ENCODE measurements at places on chromosomes 5 and 9.

GRCh38 chr9:99431103-99431502 lies 209.0 kb downstream of the SEC61B start:
- DNase-seq: no peak

- no peak for DNase-seq
These were observed 5.6 kb upstream of the HNRNPAB start for GRCh38 chr5:178198706-178199105.

- DNase-seq: peak; percentile 92
These were observed 1.3 kb upstream of the DUSP1 start for GRCh38 chr5:172772112-172772906.

- DNase-seq: no peak
These were observed 33.9 kb upstream of the NXNL2 start for GRCh38 chr9:88501086-88501485.

DNA sequence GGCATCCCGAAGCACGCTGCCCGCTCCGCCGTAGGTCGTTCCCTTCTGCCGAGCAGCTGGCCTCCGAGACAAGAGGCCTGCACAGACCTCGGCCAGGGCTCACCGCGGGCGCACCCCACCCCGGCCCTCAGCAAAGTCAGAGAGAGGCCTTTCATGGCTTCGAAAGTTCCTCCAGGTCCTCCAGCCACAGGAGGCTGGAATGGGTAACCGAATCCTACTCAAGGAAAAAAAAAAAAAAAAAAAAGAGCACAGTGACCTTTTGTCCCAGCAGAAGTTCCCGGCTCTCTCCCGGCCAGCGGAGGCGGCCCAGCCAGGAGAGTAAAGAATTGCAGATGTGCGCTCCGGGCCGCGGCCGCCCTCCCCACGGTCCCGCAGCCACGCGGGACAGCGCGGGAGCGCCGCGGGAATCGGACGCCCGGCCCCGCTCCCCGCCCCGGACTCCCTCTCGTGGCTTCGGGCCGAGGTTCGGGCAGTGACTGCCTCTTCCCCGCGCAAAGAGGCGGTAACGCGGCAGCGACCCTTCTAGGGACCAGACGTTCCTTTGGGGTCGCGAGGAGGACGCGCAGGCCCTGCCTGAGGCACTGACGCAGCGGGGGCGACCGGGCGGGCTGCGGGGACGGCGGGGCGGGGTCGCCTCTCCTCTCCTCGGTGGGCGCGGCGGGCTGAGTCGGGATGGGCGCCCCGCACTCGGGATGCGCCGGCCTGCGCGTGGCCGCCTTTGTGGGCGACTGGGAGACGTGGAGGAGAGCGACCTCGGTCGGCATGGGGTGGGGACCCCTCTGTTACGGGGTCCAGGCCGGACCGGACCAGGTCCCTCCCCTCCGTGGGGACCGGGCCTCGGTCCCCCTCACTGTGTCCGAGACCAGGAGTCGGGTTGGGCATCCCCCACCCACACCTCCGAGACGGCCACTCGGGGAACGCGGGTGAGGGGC lies 754 bp downstream of the GFPT2 start:
- DNase-seq: no peak

GRCh38 chr5:66169534-66169933 lies 25.4 kb downstream of the SREK1 start:
- no peak for DNase-seq

DNA sequence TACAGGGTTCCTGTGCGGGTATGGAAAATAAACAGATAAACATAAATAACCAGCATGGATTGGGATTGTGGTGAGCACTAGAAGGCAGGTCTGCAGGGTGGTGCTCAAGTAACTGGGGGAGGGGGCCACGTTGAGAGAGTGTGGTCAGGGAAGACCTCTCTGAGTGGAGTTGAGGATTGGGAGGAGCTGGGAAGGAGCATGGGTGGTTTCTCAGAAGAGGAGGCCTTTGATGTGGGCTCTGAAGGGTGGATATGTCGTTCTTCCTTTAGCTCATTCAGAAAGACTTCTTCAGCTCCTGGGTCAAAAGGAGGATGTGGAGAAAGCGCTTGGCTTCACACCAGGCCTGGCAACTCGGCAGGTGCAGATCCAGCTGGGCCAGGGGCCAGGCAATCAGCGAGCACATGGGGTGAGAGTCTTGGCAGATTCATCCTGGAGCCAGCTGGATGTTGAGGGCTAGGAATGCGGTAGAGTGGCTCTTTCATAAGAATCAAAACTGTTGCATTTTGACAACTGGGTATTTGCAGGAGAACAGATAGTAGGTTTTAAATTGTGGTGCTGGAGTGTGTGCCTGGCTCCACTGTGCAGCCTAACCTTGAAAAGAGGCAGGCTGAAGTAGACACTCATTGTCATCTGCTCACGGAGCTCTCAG lies 71.7 kb downstream of the PCSK5 start:
- DNase-seq: no peak

- DNase-seq: no peak
These were observed 18.3 kb upstream of the MLLT3 start for GRCh38 chr9:20640331-20641187.

GRCh38 chr5:69033690-69034089 lies 60.1 kb upstream of the SLC30A5 start:
- no peak for DNase-seq

- DNase-seq: no peak
These were observed 147.9 kb downstream of the MACROH2A1 start for GRCh38 chr5:135251093-135251492.

DNA sequence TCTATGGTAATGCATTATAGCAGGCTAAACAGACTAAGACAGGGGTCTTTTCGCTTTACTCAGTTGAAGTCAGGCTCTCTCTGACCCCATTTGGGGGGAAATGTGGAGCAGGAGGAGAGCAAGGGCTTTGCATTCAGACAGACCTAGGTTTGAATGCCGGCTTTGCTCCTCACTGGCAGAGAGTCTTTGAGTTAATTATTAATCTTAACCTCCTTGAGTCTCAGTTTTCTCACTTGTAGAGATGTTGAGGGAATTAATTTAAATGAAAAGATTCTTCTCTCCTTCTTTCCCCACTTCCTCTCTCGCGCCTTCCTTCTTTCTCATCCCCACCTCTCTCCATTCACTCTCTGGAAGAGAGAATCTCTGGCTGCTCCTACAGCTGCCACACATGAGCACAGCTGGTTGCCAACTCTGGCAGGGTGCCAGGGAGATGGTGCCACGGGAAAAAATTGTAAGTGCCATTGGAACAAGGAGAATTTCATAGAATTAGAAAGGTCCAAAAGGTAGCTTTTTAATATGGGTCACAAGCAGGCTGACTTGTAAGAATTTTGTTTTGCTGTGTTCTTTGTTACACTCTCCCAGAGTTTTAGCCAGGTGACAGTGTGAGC lies 25.2 kb upstream of the GLRA1 start:
- DNase-seq: no peak

- DNase-seq: no peak
These were observed 464 bp downstream of the CEMIP2 start for GRCh38 chr9:71767776-71768321.

GRCh38 chr5:151825445-151825844 lies 53.7 kb downstream of the G3BP1 start:
- peak; percentile 64 for DNase-seq

- DNase-seq: no peak
These were observed 11.3 kb downstream of the NINJ1 start for GRCh38 chr9:93122721-93123221.

GRCh38 chr9:124299515-124300090 lies 41.9 kb downstream of the NEK6 start:
- peak; percentile 21 for DNase-seq

- DNase-seq: no peak
These were observed 87.4 kb upstream of the GNA14 start for GRCh38 chr9:77735494-77735893.

GRCh38 chr5:149677731-149678130 lies 52.4 kb upstream of the PPARGC1B start:
- no peak for DNase-seq

GRCh38 chr5:74209571-74209970 lies 431.0 kb downstream of the ENC1 start:
- no peak for DNase-seq

GRCh38 chr5:36611520-36612274 lies 5.3 kb downstream of the SLC1A3 start:
- no peak for DNase-seq

- no peak for DNase-seq
These were observed 116.0 kb upstream of the SMIM23 start for GRCh38 chr5:171669571-171669970.

GRCh38 chr5:95901676-95902627 lies 59.7 kb downstream of the ELL2 start:
- DNase-seq: no peak

- DNase-seq: peak; percentile 41
These were observed 1.3 kb downstream of the EEIG1 start for GRCh38 chr9:127979333-127980059.

GRCh38 chr5:10091701-10092100 lies 158.0 kb downstream of the ATPSCKMT start:
- no peak for DNase-seq

- DNase-seq: no peak
These were observed 249.9 kb downstream of the MARCHF11 start for GRCh38 chr5:15929611-15930263.

Data from HepG2 (cell line).